Activated CD8-positive, alpha-beta memory T cell treated with anti-CD3 and anti-CD28 coated beads for 4 hours (primary cell): ENCODE measurements at places on chromosomes 2 and 18.
A peak's percentile ranks its signal among the peaks of the same experiment; 100 is the strongest.

DNA sequence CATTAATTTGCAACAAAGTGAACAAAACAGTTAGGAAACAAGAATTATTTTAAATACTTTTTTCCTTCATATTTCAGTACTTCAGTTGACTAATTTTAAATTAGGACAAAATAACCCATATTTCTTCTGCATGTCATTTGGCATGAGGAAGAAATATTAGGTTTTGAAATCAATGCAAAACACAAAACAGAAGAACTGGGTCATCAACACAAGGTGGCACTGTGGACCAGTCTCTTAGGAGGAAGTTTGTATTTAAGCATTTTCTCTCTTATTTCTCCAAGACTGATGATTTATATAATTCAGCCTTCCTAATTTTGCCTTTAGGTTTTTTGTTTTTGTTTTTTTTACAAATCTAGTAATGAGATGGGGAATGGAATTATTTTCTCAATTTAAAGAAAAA is 352.8 kb upstream of the KCNH7 start:
- DNase-seq = no peak

DNA sequence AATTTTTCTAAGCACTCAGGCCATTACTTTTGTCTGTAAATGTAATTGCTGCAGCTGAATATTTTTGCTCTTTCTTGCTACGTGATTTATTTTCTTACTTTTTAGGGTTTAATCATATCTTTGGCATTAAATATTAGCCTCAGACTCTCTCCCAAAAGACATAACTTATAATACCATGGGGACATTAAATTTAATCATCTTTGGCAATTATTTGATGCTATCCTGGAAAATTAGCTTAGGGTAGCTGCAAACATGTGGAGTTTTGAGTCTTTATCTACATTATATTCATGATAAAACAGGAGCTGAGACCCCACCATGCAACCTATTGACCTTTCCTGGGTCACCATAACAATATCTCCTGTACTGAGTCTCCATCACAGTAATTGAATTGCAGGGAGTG is 59.1 kb upstream of the EDAR start:
- no peak for DNase-seq

DNA sequence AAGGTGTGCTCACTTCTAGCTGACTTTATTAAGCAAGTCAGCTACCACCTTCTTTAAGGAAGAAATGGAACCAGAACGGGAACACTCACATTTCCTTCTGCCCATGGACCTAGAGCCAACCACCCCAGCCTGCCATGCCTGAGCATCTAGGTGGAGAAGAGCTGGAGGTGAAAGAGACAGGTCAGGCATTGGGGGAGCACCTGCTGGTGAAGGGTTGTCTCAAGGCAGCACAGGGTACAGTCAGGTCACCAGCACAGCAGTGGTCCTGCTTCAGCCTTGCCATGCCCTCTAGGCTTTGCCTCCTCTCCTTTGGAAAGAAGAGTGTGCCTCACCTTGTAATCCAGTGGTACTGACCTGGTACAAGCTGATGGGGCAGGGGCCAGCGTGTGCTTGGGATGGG is 107.9 kb downstream of the KCNF1 start:
- DNase-seq = no peak

DNA sequence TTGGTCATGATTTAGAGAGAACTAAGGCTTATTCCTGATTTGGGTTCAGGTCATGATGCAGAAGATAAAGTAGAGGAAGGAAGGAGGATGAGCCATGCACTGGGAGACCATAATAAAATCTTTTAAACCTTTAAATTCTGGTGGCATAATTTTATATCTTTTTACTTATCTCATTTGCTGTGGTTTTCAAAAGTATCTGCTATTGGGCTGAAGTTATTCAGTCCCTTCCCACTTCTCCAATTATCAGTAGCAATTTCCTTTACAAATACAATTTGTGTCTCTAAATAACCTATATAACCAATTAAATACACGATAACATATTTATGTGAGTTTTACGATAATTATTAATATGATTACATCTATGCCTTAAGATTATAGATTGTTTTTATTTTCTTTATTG is 194.8 kb upstream of the SLC8A1 start:
- no peak for DNase-seq

DNA sequence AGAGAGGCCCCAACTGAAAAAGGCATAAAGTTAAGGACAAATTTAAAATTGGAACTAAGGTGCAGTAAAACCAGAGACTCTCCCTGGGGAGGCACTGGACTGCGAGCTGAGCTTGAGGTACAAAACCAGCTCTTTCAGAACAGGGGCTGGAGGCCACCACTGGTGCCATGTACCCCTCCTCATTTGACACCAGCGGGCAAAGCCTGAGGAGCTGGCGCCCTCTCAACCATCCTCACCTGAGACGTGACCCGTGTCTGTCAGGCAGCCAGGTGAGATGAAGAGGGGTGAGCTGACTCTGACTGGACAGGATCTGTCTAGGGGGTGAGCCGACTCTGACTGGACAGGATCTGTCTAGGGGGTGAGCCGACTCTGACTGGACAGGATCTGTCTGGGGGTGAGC is 68.5 kb downstream of the TMEM18 start:
- no peak for DNase-seq

- DNase-seq = no peak
Observed at GRCh38 chr2:53859206-53860181, at the start of gene GPR75. GPR75 (minus strand) TSS chr2:53859967; CDS start chr2:53854756, 5,211 bp downstream.

DNA sequence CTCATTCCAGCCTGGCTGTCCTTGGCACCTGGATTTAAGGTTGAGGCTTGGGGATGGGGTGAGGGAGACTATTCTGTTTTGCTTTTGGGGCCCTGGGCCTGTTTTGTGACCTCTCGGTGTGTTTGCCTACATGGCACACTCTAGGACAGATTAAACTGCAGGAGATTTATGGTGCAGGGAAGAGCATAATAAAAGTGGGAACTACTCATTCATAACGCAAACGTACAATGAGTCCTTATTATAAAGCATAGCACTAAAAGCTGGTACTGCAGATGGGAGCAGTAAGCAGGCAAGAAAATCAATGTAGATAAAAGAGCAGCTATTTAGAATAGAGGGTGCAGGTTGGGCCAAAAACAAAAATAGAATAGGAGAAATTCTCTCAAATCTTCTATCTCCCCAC is 238.4 kb downstream of the ACTR3 start:
- DNase-seq = no peak

GRCh38 chr18:13179566-13180113 is 38.9 kb upstream of the LDLRAD4 start:
- no peak for DNase-seq

DNA sequence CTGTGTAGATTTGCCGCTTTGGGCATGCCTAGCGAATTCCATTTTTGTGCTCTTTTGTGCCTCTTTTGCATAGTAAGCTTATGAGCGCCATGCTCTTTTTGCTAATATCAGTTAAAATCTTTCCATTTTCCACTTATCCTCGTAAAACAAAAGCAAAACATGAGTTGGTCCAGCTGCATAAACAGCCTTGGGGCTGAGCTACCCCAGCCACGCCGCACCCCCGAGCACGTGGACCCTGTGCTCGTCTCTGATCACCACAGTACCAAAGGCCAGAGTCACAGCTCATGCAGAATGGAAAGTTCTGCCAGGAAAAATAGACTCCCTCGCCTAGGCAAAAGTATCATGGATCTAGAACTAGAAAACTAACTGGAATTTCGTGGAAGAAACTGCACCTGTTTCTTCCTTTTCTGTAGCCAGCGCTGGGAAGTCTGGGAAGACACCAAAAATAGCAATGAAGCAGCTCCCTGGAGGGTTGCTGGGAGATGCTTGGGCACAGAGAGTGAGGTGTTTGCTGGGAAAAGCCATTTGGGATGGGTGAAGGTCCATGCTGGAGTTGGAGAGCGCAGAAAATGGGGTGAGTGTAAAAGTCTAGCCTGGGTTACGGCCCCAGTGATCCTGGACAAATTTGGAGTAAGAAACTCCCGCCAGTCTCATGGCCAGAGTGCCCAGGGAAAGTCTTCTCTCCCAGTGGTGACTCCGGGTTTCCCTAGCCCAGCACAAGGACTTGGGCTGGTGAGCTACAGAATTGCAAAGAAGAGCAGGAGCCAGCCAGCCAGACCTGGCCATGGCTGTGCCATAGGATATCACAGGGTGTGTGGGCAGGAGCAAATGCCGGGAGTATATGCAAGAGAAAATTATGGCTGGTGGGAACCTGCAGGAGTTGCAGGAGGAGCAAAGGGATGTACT is 218.4 kb downstream of the GBX2 start:
- DNase-seq = no peak

DNA sequence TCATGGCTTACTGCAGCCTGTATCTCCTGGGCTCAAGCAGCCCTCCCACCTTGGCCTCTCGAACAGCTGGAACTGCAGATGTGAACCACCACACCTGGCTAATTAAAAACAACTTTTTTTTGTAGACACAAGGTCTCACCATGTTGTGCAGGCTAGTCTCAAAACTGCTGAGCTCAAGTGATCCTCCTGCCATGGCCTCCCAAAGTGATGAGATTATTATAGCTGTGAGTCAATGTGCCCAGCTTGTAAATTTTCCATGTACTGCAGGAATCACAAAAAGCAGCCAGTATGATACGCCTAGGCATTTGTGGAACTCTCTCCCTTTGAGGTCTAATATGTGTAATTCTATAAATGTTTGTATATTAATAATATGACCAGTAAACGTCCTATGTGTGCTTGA is 59.9 kb downstream of the MSH6 start:
- DNase-seq = no peak

DNA sequence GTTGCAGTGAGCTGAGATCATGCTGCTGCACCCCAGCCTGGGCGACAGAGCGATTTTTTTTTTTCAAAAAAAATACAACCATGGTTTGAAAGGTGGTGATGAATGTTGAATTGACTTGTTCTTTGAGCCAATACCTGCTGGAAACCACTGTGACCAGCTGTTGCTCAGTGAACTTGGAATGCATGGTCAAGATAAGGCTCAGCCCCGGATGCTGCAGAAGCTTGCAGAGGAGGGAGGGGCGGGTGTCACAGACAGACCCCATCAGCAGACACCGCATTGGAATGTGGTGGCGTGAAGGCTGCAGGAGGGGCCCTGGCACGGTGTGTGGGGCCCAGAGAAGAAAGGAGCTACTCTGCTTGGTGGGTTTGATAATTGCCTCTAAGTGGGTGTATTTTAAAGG is 91.6 kb downstream of the ITGB1BP1 start:
- no peak for DNase-seq

DNA sequence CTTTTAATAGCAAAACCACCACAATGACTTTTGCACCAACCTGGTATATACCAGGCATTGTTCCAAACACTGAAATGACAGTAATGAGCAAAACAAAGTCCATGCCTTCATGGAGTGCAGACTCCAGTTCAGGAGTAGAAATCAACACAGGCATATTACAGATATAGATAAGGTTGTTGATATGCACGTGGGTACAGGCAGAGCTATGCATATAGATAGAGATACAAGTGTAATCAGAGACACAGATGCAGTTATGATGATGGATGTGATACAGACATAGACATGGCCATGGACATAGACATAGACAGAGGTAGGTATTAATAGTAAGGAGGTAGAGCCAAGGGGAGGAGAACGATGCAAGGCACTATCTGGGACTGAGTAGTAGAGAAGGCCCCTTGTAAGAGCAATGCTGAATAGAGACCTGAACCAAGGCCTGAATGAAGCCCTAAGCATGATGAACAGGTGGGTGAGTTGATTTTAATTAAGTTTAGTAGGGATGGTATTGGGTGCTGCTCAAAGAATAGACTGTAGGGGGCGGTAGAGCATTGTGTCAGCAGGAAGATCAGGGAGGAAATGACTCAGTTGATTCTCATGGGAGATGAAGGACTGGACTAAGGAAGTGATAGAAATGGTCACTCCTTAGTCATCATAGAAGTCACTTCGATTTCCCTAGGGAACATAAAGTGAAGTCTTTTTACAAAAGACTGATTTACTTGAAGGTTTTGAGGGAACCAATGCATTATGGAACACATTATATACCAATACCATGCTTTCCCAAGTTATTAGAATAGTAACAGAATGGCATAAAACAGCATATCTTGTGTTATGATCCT is 39.4 kb downstream of the CMPK2 start:
- DNase-seq = peak; percentile 25

- DNase-seq = no peak
Observed at GRCh38 chr18:38948436-38948835, 1382.8 kb upstream of the CELF4 start.

- DNase-seq = no peak
Observed at GRCh38 chr18:80250740-80251364, 3.5 kb upstream of the PARD6G start.

DNA sequence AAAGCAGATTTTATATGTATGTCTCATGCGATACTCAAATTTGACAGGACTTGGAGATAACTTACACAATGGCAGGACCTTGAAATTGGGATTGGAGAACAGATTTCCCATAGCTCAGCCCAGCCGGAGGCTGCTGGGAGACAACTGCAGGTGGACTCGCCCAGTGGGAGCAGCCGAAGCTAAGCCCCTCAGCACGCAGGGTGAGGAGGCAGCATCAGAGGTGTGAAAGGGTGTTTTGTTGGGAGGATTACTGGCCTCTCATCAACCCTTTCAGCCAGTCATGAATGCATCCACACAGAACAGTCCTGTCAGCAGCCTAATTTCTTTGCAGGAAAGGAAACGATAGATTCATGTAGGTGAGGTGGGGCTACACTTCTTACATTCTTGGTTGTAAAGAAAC is 110.4 kb upstream of the DYNAP start:
- DNase-seq = no peak

DNA sequence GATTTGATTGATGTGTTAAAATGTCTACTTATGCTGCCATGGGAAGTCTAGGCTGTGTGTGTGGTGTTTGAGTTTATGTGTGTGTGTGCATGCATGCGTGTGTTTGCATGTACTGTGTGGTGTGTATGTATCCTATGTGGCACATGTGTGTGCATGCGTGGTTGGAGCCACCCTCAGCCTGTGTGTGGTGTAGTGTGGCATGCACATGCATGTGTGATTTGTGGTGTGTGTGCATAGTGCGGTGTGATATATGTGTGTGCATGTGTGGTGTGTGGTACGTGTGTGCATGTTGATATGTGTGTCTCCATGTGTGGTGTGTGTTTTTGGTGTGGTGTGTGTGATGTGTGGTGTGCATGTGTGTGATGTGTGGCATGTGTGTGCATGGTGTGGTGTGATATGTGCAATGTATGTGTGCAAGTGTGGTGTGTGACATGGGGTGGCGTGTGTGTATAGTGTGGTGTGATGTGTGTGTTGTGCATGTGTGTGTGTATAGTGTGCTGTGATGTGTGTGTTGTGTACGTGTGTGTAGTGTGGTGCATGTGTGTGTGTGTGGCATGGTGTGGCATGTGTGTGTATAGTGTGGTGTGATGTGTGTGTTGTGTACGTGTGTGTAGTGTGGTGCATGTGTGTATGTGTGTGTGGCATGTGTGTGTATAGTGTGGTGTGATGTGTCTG is 66.6 kb upstream of the HDAC4 start:
- DNase-seq = no peak
